Posterior cingulate gyrus (tissue), 11 donors: ENCODE measurements at places on chromosomes 6 and 20.

DNA sequence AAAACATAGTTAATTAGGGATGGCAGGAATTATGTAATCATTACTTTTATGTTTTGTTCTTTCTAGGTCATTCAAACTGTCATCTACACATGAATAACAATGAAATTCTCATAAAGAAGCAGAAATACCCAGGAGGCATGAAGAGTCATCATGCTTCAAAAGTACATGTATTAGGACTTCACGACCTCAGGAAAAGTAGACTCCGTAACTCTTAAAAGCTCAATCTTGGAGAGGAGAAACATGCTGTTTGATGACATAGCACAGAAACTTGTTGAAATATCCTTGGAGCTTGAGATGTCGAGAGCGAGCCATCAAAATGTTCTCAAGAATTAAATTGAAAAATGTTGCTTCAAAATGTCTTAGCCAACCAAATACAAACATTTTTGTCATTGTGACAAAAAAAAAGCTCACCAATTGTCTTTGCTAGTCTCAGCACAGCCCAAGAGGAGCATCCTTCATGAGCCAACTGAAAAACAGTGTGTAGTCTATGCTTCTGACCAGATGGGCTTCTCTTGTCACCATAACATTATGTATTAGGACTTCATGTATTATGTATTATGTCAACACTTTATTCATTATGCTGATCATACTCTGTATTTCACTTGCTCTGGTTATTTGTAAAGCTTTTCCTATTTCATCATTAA lies 28.2 kb upstream of the ANKEF1 start:
- no peak for DNase-seq

DNA sequence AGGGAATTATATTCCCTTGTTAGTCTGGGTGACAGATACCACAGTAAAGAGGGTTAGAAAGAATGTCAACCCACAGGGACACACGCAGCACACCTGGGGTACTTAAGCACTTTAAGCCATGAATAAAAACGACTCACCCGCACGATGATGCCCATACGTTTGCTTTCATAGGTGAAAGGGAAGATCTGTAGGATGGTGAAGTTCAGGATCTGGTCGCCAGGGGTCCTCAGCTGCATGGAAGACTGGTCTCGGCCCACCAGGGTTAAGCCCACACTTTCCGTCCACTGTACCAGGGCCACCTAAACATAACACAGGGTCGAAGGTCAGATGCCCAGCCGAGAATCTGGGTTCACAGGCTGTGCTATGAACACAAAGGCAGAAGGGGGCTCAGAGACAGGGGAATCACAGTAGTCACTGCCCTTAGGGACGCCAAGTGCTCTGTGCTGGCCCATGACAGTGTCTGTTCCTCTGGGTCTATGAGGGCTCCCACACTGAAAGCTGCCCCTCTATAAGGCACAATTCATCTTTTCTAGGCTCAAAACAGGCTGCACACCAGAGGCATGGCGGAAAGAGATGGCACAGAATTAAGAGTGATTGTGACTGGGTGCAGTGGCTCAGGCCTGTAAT lies 96.8 kb upstream of the NFATC2 start:
- DNase-seq = peak; percentile 84

DNA sequence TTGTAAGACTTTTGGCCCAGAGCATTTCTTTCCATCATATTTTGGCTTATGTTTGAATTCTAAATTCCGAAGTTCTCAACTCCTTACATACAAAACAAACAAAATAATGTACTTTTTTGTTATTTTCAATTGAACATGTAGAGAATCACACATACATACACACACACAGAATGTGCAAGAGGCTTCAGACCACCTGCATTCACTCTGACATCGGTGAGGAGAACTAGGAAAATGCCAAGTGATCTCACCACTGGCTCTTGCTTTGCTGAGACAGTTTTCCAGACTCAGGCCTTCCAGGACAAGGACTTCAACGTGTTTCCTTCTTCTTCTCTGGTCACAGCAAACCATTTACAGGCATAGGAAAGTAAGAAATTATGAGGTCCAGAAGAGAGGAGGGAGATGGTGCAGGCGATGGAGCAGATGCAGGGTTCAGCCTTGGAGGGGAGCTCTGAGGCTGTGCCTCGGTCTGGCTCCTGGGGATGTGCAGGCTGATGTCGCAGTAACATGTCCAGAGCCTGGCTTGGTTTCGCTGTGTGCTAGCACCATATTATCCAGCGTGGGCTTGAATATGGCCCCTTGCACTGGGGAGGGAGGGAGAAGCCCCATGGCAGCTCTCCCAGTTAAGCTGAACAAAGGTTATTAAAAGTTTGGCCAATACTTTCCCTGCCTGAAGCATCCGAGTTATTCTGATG lies 93.4 kb downstream of the DACT2 start:
- DNase-seq = peak; percentile 34

- DNase-seq = no peak
Observed at GRCh38 chr20:50722424-50723155, 8.8 kb upstream of the PARD6B start.

- no peak for DNase-seq
Observed at GRCh38 chr6:132003516-132004178, 52.5 kb upstream of the CCN2 start.

DNA sequence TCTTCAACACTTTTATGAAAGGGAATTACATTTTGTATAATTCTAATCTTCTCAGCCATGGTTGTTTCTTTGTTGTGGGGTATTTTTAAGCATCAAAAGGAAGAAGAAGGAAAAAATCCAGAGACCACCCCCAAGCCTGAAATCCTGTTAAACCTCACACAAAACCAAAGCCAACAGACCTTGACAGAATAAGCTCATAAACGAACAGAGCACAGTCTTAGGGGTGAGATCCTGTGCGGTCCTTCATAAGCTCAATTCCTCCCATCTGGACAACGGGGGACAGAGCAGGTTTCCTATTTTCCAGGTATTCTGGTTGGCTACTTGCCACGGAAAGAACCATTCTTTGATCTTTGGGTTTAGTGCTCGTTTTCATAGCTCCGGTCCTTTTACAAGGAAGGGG lies 151.3 kb upstream of the SULF2 start:
- DNase-seq = no peak

GRCh38 chr6:120816794-120817193 lies 517.5 kb downstream of the TBC1D32 start:
- DNase-seq = no peak

DNA sequence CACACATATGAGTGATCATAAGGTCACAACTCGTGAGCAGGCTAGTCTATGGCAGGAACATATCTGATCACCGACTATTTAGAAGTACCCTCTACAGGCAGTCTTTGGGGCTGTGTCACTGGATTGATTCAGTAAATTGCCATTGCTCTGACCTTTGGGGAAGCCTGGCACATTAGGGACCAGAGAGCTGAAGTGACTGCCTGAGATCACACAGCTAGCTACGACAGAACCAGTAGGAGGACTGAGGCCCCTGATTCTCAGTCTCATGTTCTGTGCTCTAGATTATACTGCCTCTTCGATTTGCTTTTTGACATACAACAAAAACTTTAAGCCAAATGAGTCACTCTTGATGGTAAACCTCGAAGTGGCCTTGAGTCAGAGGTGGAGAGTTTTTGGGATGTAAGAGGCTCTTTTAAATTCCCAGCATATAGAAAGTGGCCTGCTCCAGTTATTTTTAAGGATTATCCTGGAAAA lies 247.5 kb upstream of the SUPT3H start:
- no peak for DNase-seq

DNA sequence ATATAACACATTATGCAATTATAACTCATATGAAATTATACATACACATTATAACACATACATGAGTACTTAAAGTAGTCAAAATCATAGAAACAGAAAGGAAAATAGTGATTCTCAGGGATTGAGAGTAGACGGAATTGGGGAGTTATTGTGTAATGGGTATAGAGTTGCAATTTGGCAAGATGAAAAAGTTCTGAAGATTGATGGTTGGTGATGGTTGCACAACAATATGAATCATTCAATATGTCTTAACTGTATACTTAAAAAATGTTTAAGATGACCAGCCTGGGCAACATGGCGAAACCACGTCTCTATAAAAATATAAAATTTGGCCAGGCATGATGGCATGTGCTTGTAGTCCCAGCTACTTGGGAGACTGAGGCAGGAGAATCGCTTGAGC lies 372.7 kb downstream of the CDKAL1 start:
- no peak for DNase-seq

DNA sequence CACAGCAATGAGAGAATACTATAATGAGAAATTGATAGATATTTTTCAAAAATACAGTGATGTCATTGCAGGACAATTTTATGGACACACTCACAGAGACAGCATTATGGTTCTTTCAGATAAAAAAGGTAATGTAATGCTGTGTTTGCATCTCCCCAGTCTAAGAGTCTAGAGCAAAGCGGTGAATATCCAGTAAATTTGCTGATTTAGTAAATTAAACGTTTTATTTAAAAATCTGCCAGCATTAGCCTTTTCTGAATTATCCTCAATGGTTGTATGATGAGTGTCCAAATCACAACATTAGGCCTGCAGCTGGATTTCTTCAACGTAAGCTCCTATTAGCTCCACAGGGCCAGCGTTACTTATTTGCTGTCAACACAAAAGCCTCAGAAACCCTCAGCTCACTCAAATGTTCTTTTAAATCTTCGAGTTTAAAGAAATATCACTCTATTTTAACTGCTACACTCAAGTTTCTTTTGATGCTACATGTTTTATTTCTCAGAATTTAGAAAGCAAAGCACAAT lies 16.0 kb downstream of the SMPDL3A start:
- DNase-seq = no peak

DNA sequence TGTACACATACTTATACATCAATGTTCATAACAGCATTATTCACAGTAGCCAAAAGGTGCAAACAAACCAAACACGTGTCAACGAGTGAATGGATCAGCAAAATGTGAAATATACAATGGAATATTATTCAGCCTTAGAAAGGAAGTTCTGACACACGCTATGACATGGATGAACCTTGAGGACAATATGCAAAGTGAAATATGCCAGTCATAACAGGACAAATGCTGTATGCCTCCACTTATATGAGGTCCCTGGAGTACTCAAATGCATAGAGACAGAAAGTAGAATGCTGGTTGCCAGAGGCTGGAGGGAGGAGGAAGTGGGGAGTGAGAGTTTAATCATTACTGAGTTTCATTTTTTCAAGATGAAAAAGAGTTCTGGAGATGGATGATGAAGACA lies 37.8 kb upstream of the IGF2R start:
- DNase-seq = no peak

GRCh38 chr6:127855542-127856159 lies 45.2 kb downstream of the THEMIS start:
- DNase-seq = peak; percentile 38

DNA sequence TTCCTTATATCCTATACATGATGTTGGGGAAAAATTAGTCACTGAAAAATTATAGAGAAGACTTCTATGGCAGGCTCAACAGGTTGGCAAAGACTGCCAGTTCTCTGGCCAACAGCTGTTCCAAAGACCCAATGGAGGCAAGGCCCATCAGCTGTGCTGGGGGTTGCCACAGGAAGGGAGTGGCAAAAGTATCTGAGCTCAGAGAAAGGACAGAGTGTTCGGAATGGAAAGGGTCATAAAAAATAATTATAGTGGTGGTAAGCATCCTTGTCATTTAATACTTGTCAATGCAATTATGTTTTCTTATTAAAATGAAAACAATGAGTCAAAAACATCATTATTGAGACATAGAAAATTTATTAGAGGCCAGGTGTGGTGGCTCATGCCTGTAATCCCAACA lies 36.1 kb downstream of the FASTKD5 start:
- no peak for DNase-seq

GRCh38 chr6:107822176-107823046 lies 1.7 kb downstream of the SCML4 start:
- DNase-seq = no peak

GRCh38 chr6:129007701-129008373 lies 124.9 kb downstream of the LAMA2 start:
- no peak for DNase-seq

DNA sequence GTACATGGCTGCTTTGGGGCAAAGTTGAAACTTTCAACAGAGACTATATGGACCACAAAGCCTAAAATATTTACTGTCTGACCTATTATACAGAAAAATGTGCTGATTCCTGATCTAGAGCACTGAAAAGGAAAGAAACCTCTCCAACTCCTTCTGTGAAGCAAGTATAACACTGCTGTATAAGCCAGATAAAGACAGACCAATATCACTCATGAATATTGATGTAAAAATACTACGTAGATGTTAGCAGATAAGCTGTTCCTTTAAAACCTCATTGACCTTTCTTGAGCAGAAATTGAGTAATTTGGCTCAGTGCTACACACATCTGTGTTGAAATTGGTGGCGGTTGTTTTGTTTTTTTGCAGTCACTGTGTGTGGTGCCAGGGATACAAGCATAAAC lies 69.9 kb upstream of the HDAC2 start:
- DNase-seq = no peak

DNA sequence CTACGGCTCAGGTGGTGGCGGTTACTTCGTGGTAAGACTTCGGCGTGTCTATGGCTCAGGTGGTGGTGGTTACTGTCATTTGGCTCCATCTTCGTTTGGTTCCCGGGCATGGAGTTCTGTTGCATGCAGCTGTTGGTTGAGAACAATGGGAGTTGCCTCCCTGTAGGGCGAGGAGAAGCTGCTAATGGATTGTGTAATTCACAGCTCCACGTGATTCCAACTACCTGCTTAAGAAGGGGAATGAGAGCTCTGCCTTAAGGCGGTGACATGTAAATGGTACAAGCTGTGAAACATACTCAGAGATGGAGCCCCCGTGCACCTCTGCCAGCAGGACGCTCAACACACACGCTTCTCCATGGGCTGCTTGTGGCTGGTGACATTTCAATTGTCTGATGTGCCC lies 12.4 kb upstream of the DACT2 start:
- no peak for DNase-seq

DNA sequence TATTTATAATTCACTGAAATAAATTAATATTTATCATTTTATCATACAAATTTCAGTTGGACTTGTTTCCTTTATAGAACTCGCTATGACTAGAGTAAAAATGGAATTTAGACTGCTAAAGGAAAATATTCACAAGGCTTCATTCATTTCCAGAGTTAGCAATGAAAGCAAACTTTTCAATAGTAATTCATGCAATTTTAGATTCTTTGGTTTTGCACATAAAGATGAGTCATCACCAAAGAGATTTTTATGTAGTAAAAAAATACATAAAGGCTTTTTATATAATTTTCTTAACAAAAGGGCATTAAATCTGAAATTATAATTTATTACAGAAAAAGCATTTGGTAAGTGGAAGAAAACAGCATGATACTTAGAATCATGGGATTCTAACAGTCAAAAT lies 37.2 kb upstream of the STXBP5 start:
- no peak for DNase-seq

- peak; percentile 26 for DNase-seq
Observed at GRCh38 chr20:4949833-4950178, 51.5 kb downstream of the SLC23A2 start.

DNA sequence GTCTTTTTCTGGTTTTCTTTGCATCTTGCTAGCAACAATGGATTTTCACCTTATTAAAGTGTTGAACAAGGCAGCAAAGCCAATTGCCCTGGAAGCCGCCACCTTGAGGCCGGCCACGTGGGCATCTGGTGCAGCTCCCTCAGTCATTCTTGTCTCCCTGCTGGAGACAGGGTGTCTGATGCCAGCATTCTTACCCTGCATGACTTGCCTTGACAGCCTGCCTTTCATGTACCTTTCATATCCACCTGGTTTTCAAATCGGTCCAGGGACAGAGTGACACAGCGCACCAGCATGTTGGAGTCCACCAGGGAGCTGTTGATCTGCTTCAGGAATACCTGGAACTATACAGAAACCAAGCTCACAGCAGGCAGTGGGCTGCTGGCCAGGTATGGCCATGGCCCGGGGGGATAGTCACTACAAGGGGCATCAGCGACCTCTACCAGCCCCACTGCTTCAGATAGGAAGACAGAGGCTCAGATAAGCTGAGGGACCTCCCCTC lies 49.8 kb downstream of the MYH7B start:
- DNase-seq = no peak
